ENCODE measurements at places on chromosomes 1 and 21.

- DNase-seq, result no peak
These were observed 30.1 kb downstream of the NFASC start for GRCh38 chr1:204900721-204901120.

- no peak for DNase-seq
These were observed 156.3 kb downstream of the CRB1 start for GRCh38 chr1:197424380-197424779.

DNA sequence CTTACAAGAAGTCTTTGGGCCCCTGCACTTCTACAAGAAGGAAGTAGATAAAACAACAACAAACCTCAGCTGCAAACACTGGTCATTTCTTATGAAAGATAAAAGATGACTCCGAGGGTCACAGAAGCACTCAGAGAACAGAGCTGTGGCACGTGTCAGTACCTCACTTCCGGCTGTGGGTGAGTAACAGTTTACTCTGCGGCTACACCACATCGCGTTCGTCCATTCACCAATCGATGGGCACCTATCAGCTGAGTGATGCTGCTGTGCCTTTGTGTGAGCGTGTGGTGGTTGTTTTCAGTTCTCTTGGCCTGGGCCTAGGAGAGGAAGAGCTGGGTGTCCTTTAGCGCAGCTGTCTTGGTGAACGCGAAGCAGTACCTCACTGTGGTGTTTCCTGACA, 49.9 kb downstream of the COL6A1 start:
- no peak for DNase-seq

- DNase-seq, result peak; percentile 12
These were observed 24.6 kb upstream of the ENAH start for GRCh38 chr1:225677350-225678124.

- no peak for DNase-seq
These were observed 59.9 kb upstream of the ZSWIM5 start for GRCh38 chr1:45266151-45266801.

DNA sequence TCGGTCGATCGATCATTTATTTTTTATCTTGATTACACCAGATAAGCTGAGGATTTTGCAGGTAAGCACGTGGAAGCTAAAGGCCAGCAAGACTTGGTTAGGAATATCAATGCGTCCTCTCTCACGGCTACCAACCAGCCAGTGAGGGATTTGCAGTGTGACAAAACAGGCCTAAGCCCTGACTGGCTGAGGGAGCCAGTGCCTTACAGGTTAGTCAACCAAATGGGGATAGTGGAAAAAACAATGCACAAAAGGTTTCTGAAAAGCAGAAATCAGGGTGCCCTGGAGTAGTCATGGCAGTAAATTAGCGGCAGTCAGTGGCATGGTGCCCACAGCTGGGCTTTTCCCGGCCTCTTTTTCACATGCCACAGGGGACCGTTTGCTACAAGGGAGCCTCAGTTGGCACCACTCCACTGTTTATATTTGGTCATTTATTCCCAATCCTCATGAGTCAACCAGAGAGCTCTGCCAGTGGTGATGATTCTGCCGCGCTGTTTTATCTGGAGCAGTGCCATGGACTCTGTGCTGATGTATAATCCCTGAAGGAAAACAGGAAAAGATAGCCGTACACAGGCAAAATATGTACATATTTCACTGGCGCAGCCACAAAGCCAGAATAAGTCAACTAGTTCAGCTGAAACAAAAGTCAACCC, 167.6 kb downstream of the RHOU start:
- no peak for DNase-seq

DNA sequence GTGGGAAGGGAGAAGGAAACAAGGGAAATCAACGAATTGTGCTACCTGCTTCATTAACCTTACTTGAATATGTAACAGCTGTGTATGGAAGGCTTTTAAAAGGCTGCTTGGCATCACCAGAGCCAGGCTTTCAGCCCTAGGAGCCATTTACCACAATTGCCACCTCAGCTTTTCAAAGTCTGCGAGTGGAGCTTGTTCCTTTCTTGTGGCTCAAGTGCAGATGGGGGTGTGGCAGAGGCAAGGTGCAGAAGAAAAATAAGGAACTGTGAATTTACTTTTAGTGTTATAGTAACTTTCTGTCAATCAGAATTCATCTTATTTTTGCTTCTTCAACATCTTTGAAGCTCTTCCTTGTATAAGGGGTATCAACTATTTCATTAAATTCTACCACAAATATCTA, 17.6 kb downstream of the CLCA2 start:
- no peak for DNase-seq

- DNase-seq, result no peak
These were observed 55.9 kb downstream of the ZBTB18 start for GRCh38 chr1:244106837-244107493.

DNA sequence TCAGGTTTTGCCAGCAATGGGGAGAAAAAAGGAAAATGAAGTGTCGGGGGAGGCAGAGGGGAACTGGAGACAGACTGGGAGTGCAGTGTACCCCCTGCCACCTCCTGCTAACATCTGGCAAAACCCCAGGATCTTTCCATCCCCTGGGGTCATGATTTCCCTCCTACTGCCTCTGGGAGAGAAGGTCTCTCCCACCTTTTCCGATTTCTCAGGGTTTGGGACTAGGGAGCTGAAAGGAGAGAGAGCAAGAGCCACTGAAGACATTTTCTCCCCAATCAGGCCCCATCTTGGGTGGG, 5.1 kb downstream of the FHL3 start:
- no peak for DNase-seq

Data from left forelimb (tissue), 1 donor.